Glomerular endothelial cell (primary cell): ENCODE measurements at places on chromosomes 16 and 17. TPM values are rescaled to one million over a fixed set of nuclear protein-coding genes. Genes with fewer than 3 reads are reported as not detected.

The HCRT gene
- not detected in 2 replicates for total RNA-seq

The ASPHD1 gene
- total RNA-seq: 1.3 and 4.4 TPM in 2 replicates

The BRICD5 gene
- total RNA-seq: 3.5 and 3.7 TPM in 2 replicates

The KCNAB3 gene
- 0.12 and 2.1 TPM in 2 replicates for total RNA-seq

The WRAP53 gene
- 5.5 and 9.3 TPM in 2 replicates for total RNA-seq

- DNase-seq: no peak
These were observed 2.7 kb upstream of the PDE6G start for GRCh38 chr17:81659038-81659437.

GRCh38 chr16:19967561-19967960 lies 82.9 kb upstream of the GPRC5B start:
- no peak for DNase-seq

- no peak for DNase-seq
These were observed 33.7 kb downstream of the TOM1L2 start for GRCh38 chr17:17938388-17939107.

DNA sequence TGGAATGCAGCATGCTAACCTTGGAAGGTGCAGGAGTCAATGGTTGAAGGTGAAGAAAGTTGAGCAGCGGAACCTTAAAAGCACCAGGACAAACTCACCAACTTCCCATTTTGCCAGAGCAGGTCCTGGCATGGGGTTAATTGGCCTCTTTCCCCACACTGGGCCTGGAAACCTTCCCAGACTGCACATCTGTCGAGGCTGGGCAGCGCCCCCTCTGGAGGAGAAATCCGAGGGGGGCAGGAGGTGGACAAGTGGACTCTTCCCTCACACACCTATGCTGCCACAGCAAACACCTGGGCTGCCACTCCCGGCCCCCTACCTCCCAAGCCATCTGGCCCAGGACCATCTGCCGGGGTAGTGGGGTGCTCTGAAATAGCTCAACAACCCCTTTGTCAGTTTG lies 232.4 kb downstream of the CBLN1 start:
- no peak for DNase-seq

- no peak for DNase-seq
These were observed 38.8 kb upstream of the PVALEF start for GRCh38 chr17:81126281-81127132.

GRCh38 chr17:66302761-66303626 lies 581 bp downstream of the PRKCA start:
- DNase-seq: no peak

DNA sequence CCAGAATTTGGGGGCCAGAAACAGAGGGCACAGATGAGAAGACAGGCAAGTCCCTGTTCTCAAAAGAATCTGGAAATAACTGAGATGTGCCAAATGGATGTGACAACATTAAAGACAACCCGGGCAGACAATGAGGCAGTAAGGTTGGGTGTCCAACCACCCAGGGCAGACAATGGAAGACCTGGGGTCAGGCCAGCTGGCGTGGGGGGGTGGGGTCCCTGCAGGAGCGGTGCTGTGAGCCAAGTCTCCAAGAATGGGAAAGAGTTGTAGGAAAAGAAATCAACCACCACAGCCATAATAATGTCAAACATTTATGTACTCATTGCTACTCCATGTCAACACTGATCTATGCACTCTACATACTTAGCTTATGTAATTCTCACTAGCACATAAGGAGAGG lies 203.3 kb downstream of the C16orf78 start:
- DNase-seq: no peak

GRCh38 chr17:2347805-2348685 lies 10.7 kb downstream of the SGSM2 start:
- DNase-seq: no peak

GRCh38 chr17:21095735-21096134 lies 31.0 kb upstream of the DHRS7B start:
- DNase-seq: no peak

DNA sequence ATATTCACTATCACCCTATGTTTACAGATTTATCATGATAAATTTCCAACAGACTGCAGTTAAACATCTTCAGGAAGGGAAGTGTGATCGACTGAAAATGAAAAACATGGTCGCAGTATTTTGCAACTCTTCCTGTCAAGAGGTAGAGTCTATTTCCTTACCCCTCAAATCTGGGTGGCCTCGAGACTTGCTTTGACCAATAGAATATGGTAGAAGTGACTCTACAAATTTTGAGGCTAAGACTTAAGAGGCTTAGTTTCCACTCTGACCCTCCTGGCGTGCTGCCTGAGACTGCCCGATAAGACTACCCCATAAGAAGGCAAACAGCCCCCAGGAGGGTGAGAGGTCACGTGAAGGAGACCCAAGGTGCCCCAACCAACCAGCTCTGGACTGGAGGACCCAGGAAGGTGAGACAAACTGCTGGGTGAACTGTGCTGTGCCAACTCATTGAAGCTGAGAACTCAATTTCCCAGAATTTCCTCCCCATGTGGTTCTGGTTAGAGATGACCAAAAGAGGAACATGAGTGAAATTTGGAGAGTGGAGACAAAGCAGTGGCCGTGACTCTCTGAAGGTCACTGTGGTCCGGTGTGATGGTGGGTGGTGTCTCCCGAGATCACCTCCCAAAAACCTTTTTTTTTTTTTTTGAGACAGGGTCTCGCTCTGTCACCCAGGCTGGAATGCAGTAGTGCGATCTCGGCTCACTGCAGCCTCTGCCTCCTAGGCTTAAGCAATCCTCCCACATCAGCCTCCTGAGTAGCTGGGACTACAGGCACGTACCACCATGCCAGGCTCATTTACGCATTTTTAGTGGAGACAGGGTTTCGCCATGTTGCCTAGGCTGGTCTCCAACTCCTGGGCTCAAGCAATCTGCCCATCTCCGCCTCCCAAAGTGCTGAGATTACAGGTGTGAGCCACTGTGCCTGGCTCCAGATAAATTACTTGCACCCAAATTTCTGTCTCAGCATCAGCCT lies 38.2 kb upstream of the LITAF start:
- no peak for DNase-seq

GRCh38 chr17:64217249-64217691 lies 45.8 kb downstream of the TEX2 start:
- DNase-seq: no peak

GRCh38 chr16:68257251-68257905 lies 6.9 kb upstream of the SLC7A6 start:
- DNase-seq: no peak

- no peak for DNase-seq
These were observed 539 bp upstream of the VAMP2 start for GRCh38 chr17:8162997-8163977.
